LHCN-M2 (cell line): ENCODE measurements at places on chromosomes 12 and 14. TPM values are rescaled to one million over a fixed set of nuclear protein-coding genes. Genes with fewer than 3 reads are reported as not detected.
A peak's percentile ranks its signal among the peaks of the same experiment; 100 is the strongest.

Gene SIRT4
- total RNA-seq: 1.6 and 2.1 TPM in 2 replicates

Gene KRT3
- total RNA-seq: not detected in 2 replicates

Gene TAMALIN
- total RNA-seq: 1.8 and 4.5 TPM in 2 replicates

Gene PPM1H
- 0.90 and 1.6 TPM in 2 replicates for total RNA-seq

Gene RNASE2
- total RNA-seq: not detected in 2 replicates

Gene SERPINA10
- total RNA-seq: not detected in 2 replicates

GRCh38 chr14:20508367-20508766, 3.0 kb downstream of the RNASE10 start:
- no peak for DNase-seq

DNA sequence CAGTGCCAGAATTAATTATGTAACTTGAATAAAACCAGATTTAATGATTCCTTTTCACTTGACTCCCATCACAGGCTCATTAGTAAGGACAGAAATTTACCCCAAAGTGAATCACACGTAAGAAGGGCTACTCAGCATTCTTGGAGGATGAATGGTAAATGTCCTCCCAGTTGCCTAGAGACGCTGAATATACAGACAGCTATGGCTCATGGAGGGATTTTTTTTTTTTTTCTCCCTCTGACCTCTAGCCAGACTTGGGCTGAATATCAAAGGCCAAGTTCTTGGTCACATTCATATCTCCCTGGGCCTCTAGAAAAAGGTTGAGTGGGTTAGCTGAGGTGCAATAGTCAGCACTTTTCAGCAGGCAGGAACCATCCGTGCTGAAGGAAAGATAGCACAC, 77.5 kb downstream of the PHLDA1 start:
- DNase-seq: peak; percentile 98

GRCh38 chr12:83919081-83919480, 993.5 kb downstream of the SLC6A15 start:
- no peak for DNase-seq

- DNase-seq: no peak
Measured at GRCh38 chr12:40907115-40907527, 214.9 kb downstream of the CNTN1 start.

- no peak for DNase-seq
Measured at GRCh38 chr14:35286003-35286600, 6.1 kb upstream of the PSMA6 start.

DNA sequence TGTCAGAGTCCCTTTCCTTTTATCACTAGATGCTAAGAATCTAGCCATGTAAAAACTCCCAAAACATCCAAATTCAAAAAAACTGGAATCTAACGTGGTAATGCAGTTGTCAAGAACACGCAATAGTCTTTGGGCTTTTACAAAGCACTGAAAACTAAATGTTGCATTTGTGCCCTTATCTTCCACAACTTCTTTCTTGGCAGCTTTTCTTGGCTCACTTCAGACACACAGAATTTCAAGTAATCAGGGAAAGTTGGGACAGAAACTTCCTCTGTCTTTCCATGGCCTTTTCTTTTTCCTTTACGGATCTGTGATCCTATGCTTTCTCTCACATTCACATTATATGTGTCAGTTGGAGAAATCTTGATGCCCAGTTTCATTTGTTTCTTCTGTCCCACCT, 136.0 kb downstream of the CRADD start:
- DNase-seq: no peak

DNA sequence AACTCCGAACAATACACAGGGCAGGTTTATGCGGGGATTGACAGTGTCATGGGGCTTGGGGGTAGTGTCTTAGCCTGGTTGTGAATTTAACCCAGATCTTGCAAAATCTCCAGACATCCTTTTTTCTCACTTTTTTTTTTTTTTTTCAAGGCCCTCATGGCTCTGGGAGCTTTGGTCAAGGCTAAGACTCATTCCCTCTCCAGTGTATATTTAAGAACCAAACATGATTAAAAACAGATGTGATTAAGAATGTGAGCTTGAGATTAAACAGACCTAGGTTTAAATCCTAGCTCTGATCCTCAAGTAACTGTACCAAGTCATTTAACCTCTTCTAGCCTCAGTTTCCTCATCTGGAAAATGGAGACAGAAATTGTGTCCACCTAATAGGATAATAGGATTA, 151.7 kb upstream of the FUT8 start:
- no peak for DNase-seq

- peak; percentile 68 for DNase-seq
Measured at GRCh38 chr12:2959192-2959504, at the start of gene TEAD4. TSS of gene TEAD4 (plus strand) at chr12:2959397.

- DNase-seq: no peak
Measured at GRCh38 chr12:81705586-81705985, 53.6 kb downstream of the PPFIA2 start.

- no peak for DNase-seq
Measured at GRCh38 chr12:123621619-123622530, 11.6 kb downstream of the EIF2B1 start.

DNA sequence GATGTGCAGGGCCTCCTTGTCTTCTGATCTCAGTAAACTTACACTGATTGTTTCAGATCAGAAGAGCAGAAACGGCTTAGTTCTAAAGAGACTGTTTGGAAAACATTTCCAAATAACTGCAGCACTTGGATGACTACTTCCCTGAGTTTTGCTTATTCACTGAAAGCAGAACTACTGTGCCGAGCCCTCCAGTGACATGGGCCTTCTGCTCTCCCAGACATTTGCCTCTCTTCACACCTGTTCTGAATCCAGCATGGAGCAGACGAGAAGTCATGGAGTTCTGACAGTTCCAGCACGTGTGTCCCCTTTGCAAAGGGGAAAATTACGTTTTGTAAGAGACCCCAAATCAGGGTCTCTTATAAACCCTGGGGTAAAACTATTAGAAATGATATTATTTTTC, 31.4 kb downstream of the ETNK1 start:
- peak; percentile 17 for DNase-seq

- no peak for DNase-seq
Measured at GRCh38 chr12:92156704-92157395, 11.2 kb upstream of the BTG1 start.

- DNase-seq: peak; percentile 72
Measured at GRCh38 chr12:64890873-64891468, 66.5 kb downstream of the TBC1D30 start.

- no peak for DNase-seq
Measured at GRCh38 chr14:90288651-90289355, 32.5 kb downstream of the PSMC1 start.

- DNase-seq: peak; percentile 40
Measured at GRCh38 chr12:15601210-15601800, 187.9 kb downstream of the EPS8 start.

GRCh38 chr14:101256266-101256665, 305.0 kb upstream of the DIO3 start:
- DNase-seq: no peak

GRCh38 chr12:123270214-123271000, 1.2 kb downstream of the CDK2AP1 start:
- peak; percentile 39 for DNase-seq

DNA sequence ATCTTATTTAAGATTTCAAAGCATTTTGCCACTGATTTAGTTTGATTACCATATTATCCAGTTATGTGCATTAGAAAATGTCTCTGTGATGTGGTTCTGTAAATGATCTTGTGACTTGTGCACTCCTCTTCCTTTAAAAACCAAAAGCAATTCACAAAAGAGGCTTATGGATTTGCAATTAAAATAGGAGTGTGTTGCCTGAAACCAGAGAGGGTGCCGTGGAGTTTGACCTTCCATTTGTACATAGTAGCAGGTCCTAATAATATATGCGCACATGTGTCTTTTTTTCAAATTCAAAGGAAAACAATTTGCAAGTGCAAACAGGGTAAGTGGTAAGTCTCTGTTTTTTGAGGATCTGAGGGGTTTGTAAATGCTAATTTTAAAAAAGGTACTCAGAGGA, 470.9 kb downstream of the VRK1 start:
- DNase-seq: no peak

DNA sequence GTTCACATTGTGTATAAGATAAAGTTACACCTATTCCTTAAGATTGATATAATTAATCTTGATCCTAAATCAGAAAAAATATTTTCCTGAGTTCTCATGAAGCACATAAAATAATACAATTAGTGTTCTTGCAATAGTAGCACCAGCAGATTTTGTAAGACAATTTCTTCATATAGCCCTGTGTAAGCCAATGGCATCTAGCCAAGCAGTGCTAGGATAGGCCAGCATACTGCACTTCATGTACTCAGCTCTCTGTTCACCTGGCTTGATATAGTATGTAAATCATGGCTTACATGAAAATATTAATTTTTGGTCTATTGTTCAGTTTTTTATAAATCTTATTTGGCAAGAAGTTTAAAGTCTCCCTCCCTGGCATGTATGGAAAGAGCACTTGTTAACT, 1.9 kb downstream of the KLRF2 start:
- no peak for DNase-seq

- no peak for DNase-seq
Measured at GRCh38 chr12:3951380-3952135, 78.4 kb upstream of the PARP11 start.

DNA sequence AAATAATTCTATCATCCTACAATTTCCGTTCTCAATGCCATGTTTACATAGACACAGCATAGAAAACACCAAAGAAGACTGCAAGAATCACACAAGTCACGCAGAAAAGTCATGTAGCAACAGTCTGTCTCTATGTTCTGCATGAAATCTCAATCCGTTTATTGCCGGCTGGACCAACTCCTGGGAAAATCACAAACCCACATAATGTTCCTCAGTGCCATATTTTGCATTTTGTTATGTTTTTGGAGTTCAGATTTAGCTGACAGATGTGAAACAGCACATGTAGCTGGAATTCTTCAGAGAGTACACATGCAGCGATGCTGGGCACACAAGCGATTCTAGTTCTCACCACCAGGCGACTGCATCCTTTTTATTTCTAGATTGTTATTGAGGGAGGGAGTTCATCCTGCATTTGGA, 193.1 kb downstream of the APAF1 start:
- DNase-seq: peak; percentile 14

- DNase-seq: no peak
Measured at GRCh38 chr14:100790502-100791347, 35.2 kb upstream of the MEG3 start.

GRCh38 chr12:109308534-109309380, at the start of gene FOXN4:
TSS of gene FOXN4 (minus strand) at chr12:109309284. CDS start at chr12:109308321, 963 bp downstream.
- no peak for DNase-seq

DNA sequence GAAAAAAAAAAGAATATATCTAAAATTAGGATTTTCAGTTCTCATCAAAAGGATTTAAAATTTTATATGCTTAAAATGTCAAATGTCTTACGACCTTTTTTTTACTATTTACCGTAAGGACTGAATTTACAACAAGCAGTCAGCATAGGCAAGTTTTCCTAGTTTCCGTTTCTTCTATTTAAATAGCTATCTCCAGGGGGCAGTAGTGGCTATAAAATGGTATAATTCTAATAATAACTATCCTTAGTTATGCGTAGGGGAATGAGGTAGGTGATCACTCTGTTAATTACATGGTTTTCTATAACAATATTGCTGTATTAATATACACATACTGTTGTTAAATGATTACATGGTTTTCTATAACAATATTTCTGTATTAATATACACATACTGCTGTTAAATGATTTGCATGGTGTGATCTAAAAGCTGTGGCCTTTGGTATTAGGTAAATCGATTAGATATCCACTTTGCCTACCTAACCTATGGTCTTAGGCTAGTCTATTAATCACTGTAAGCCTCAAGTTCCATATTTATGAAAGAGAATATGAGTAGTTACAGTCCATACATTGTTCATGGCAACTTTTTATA, 217.7 kb upstream of the PDZRN4 start:
- DNase-seq: no peak
